NCI-H446 (cell line): ENCODE measurements at places on chromosomes 1 and 21.

- no peak for DNase-seq
These were observed 85.2 kb upstream of the TMPRSS2 start for GRCh38 chr21:41593051-41593759.

- no peak for DNase-seq
These were observed 10.9 kb upstream of the ALDH4A1 start for GRCh38 chr1:18913065-18913835.

DNA sequence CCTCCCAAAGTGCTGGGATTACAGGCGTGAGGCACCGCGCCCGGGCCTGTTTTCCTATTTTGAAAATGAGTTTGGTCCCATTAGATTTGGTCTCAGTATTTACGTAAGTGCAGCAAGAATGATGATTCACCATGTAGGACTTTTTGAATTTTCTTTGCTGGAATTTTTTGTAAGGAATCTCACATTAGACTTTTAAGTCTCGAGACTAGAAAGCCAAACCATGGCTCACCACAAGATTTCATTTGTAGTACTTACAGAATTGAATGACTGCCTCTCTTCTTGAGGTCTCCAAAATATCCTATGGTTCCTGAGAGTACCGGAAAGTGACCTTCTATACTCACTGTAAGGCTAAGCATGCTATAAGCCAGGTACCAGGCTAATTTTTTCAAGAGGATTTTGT lies 325 bp downstream of the OR14A2 start:
- DNase-seq = no peak

GRCh38 chr21:17427831-17428483 lies 84.9 kb upstream of the CXADR start:
- DNase-seq = no peak

- DNase-seq = no peak
These were observed 37.2 kb upstream of the ETS2 start for GRCh38 chr21:38768471-38769063.
